Caco-2 (cell line): ENCODE measurements at places on chromosomes 1 and 21.

DNA sequence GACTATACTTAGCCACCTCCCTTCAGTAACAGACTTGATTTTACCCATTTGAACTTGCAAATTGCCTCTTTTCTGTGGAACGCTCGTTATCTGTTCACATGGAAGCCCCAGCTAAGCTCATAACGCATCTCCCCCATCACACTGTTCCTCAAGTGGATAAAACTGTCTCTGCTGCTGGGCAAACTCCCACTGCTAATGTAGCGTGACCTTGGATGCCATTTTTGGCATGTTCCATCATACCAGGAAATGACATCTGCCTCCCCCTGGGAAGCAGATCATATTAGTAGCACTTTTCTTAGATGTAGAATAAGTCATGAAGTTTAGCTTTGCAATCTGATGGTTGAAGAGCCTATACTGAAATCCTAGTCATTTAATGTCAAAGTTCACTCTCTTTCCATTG, 528.7 kb upstream of the PLXNA2 start:
- DNase-seq = no peak

DNA sequence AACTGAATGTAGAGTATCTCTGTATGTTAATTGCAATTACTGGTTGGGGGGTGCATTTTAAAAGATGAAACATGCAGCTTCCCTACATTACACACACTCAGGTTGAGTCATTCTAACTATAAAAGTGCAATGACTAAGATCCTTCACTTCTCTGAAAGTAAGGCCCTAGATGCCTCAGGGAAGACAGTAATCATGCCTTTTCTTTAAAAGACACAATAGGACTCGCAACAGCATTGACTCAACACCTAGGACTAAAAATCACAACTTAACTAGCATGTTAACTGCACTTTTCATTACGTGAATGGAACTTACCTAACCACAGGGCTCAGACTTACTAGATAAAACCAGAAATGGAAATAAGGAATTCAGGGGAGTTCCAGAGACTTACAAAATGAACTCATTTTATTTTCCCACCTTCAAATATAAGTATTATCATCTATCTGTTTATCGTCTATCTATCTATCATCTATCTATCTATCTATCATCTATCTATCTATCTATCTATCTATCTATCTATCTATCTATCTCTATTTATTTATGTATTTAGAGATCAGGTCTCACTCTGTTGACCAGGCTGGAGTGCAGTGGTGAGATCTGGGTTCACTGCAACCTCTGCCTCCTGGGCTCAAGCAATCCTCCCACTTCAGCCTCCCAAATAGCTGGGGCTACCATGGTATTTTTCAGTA, 47.8 kb downstream of the CHML start:
- no peak for DNase-seq

- DNase-seq = no peak
Observed at GRCh38 chr1:115879977-115880376, 39.1 kb upstream of the NHLH2 start.

- DNase-seq = no peak
Observed at GRCh38 chr1:245353411-245353810, 198.6 kb downstream of the KIF26B start.

GRCh38 chr1:234533975-234534876, 55.2 kb upstream of the TARBP1 start:
- no peak for DNase-seq

DNA sequence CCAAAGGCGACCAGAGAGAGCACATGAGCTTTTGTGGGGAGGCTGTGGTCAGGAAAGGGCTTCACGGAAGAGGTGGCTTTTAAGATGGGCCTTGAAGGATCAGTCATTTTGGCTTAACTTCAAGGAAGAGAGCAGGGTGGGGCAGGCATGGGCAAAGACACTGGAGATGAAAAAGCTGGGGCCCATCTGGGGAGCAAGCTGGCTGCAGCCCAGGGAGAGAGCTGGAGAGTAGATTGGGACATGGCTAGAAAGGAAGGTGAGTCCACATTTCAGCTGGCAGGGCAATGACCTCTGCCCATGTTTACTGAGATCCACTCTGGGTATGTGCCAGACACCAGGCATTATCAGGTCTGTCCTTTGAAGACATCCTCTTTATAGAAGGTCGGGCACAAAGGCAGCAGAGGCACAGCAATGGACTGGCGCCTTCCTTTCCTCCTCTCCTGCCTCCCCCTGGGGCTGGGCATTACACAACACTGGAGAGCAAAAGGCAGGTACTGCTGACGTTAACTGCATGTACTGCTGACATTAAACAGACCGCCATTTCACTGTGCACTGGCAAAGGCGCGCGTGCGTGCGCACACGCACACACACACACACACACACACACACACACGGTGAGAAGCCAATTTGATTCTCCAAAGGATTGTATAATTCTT, 2.2 kb upstream of the UBXN10 start:
- DNase-seq = no peak

DNA sequence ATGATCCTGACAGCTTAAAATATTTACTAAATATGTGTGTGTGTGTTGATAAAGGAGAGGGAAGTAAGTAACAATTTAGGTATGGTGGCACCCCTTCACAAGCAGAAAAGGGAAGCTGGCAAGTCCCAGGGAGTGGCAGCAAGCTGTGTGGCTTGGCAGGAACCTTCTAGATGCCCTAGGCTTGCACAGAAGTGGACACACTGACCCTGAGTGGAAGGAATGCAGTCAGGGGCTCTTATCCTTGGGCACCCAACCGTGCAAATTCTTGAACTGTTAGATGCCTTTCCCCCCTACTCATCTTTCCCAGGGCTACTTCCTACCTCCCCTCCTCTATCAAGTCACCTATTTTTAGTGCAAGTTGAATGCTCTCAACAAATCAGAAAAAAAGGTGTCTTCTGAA, 18.9 kb downstream of the ACP6 start:
- DNase-seq = no peak

DNA sequence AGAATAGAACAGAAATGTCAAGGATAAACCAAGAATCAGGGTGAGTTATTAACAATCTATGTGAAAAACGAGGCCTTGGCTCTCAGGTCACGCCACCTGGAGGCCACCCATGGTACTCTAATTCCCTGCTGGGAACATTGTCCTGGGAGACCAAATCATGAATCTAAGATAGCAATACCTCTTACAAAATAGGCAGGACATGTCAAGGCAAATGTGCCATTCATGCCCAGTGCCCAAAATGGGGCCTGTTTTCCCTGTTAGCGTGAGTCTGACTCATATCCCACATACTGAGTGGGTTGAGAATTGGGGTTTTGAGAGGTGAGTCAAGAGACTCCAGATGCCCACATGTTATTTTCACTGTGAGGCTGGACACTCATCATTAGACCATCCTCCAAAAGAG, 380.8 kb downstream of the HHIPL2 start:
- peak; percentile 49 for DNase-seq

- no peak for DNase-seq
Observed at GRCh38 chr1:161866241-161866640, 100.1 kb downstream of the ATF6 start.

GRCh38 chr1:119721896-119722295, 10.2 kb downstream of the PHGDH start:
- DNase-seq = no peak

GRCh38 chr1:1021010-1021919, 1.3 kb downstream of the AGRN start:
- no peak for DNase-seq

DNA sequence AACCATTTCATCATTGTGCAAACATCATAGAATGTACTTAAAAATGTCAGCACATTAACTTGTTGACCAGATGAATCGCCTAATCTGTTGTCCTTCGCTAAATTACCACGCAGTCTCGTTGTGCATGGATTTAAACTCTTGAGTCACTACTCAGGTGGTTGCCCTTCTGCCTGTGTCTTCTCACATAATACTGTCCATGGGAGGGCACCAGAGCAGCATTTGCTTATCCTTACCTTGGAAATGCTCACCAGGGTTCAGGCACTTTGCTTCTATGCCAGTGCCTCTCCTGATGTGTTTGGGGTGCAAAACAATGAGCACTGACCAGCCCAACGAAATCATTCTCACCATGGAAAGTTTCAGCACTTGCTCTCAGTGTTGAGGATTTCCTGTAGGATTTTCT, 559.9 kb downstream of the RWDD3 start:
- DNase-seq = peak; percentile 19

GRCh38 chr1:54566438-54567141, 18.6 kb downstream of the ACOT11 start:
- no peak for DNase-seq

DNA sequence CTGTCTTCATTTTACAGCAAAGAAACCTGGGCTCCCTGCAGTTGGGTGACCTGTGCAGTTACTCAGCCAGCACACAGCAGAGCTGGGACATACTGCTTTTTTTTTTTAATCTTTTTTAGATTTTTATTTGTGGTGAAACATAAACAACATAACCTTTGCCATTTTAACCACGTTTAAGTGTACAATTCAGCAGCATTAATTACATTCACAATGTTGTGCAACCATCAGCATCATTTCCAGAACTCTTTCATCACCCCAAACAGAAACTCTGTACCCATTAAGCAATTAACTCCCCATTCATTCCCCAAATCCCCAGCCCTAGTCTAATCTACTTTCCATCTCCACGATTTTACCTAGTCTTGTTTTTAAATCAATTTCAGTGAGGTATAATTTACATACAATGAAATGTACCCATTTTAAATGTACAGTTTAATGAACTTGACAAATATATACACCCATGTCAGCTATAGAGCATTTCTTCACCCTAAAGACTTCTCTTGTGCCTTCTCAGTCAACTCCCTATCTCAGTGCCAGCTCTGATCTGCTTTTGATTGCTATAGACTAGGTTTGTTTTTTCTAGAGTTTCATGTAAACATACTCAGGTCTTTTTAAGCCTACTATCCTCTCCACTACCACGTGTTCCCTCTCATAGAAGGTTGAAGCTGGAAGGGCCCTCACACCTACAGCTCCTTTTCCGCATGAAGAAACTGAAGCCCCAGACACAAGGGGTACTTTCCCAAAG, 37.8 kb upstream of the C8B start:
- no peak for DNase-seq

DNA sequence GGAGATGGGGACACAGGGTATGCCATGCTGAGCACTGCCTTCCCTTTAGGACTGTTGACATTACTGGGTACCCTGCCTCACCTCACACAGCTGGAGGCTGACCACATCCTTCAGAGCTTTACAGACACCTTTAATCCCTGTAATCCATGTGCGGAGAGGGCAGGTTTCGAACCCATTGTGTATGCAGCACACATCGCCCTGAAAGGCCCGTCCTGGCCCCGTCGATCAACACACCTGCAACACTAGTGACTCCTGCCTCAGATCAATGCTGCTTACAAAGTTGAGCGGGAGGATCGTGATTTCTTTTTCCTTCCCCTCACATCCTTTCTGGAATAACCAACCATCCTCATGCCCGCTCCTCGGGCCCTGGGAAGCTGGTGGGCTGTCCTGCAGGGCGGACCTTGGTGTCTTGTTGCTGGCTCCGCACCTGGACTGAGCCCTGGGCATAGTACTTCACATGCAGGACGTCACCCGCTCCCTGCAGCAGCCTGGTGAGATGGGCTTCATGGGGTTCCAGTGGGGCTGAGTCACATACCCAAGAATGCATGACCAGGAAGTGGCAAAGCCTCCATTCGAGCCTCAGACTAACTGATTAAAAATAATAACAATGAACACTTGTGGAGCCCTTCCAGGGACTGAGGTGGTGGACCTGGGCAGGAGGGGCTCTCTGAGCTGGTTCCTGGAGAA, 403.6 kb downstream of the PTPRU start:
- no peak for DNase-seq

GRCh38 chr21:33587792-33588484, 546 bp downstream of the DONSON start:
- peak; percentile 54 for DNase-seq

- DNase-seq = no peak
Observed at GRCh38 chr1:2874607-2875480, 73.4 kb upstream of the TTC34 start.

DNA sequence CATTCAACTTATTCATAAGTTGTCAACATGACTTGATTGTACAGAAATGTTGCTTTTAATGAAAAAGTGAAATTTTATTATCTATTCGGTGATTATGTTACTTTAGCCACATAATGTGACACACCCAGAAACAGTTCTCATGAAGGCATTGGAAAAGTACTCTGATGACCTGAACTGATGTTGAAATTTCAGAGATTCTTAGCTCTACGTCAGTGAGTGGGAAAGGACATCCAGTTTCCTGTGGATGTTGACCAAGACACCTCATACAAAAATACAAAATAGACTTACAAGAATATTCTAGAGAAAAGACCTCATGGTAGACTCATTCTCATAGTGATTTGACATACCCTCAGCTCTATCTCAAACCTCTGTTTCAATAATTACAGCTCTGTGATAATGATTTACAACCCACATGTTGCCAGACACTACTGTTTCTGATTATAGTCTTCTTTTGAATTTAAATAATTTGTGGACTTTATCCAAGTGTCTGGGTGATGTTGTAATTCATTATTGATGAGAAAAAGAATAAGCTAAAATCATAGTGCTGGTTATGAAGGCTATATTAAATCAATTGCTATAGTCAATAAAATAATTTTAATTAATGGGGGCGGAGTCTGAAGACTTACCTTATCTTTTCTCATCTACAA, 37.3 kb downstream of the KCNK2 start:
- DNase-seq = no peak

DNA sequence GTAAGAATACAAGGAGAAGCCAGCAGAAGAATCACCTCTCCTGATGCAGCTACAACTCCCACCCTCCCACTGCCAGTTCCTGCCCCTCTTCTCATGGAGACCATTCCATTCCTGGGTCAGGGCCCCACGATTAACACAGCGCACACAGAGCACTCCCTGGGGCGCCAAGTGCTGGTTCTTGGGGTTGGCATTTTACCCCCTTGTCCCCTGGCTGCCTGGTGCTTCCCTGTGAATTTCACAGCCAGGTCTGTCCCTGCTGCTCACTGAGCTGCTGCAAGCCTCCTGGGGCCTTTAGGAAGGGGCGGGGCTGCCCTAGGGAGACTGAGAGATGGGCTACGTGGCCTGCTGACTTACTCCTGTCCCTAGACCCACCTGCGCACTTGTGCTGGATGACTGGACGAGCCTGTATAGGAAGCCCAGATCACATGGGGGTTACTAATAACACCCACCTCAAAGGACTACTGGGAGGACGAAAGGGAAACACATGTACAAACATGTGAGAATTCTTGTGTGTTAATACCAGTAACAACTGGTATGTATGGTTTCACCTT, 4.8 kb downstream of the ZNF672 start:
- no peak for DNase-seq

- no peak for DNase-seq
Observed at GRCh38 chr1:180603223-180603849, 28.5 kb upstream of the XPR1 start.

DNA sequence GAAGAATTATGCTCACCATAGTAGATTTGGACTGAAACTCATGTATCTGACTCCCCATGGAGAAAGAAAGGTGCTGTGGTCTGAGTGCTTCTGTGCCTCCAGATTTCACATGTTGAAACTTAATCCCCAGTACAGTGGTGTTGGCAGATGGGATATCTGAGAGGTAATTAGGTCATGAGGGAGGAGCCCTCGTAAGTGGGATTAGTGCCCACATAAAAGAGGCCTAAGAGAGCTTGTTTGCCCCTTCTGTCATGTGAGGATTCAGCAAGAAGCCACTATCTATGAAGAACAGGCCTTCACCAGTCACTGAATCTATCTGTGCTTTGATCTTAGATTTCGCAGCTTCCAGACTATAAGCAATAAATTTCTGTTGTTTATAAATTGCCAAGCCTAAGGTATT, 150.1 kb downstream of the PLPP3 start:
- DNase-seq = no peak
